ENCODE measurements at places on chromosomes 7 and 10.

GRCh38 chr7:90749262-90749661, 153.1 kb downstream of the CDK14 start:
- H3K4me1 ChIP-seq: no peaks in the 10 kb centered on the region
- no peak for DNase-seq

GRCh38 chr7:16695621-16696237, 49.7 kb downstream of the BZW2 start:
- H3K27ac ChIP-seq: no peak overlapping the region
- peaks cover 69% of the 10 kb centered on the region for H3K36me3 ChIP-seq
- no peak overlapping the region for H3K4me3 ChIP-seq
- no peaks in the 10 kb centered on the region for H3K4me1 ChIP-seq
- H3K27me3 ChIP-seq: no peaks in the 10 kb centered on the region

DNA sequence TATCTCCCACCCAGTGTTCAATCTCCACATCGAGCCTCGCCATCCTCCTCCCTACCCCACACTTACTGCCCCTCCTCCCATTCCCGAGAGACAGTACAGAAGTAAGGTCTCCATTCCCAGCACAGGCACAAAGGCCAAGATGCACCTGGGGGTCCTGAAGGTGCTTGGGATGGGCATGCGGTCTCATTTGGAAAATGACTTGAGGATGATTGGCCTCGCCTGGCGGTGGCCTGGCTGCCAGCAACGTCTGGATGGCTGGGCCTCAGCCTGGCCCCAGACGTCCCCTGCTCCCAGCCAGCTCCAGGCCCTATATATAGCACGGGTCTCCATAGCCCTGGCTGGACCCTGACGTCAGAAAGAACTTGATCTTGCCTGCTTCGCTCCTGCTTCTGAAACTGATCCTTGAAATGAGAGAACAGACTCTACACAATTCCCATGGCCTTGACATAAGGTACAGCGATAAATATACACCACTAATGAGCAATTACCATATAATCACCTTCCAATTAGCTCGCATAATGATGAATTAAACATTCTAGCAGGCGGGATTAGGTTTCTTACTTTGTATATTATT, 11.8 kb downstream of the EMX2 start:
- peaks cover 67% of the 10 kb centered on the region for H3K27me3 ChIP-seq
- peaks cover 8% of the 10 kb centered on the region for H3K4me1 ChIP-seq
- DNase-seq: no peak
- no peaks in the 10 kb centered on the region for H3K36me3 ChIP-seq

- no peak overlapping the region for H3K4me3 ChIP-seq
- no peaks in the 10 kb centered on the region for H3K36me3 ChIP-seq
- no peak for DNase-seq
- H3K4me1 ChIP-seq: no peaks in the 10 kb centered on the region
- H3K27ac ChIP-seq: no peak overlapping the region
Measured at GRCh38 chr10:96678725-96679124, 41.6 kb downstream of the PIK3AP1 start.

- H3K36me3 ChIP-seq: peaks cover 35% of the 10 kb centered on the region
- H3K27ac ChIP-seq: no peak overlapping the region
- no peaks in the 10 kb centered on the region for H3K27me3 ChIP-seq
- H3K4me1 ChIP-seq: no peaks in the 10 kb centered on the region
Measured at GRCh38 chr7:786472-787255, 45.6 kb upstream of the SUN1 start.

- no peaks in the 10 kb centered on the region for H3K36me3 ChIP-seq
- H3K27me3 ChIP-seq: no peaks in the 10 kb centered on the region
- DNase-seq: no peak
- no peak overlapping the region for H3K27ac ChIP-seq
Measured at GRCh38 chr7:30853576-30853975, 58.1 kb upstream of the AQP1 start.

- no peak overlapping the region for H3K4me3 ChIP-seq
- no peaks in the 10 kb centered on the region for H3K27me3 ChIP-seq
- no peak overlapping the region for H3K27ac ChIP-seq
- no peaks in the 10 kb centered on the region for H3K36me3 ChIP-seq
- H3K4me1 ChIP-seq: no peaks in the 10 kb centered on the region
- no peak for DNase-seq
Measured at GRCh38 chr10:121558238-121558637, 40.0 kb downstream of the FGFR2 start.

DNA sequence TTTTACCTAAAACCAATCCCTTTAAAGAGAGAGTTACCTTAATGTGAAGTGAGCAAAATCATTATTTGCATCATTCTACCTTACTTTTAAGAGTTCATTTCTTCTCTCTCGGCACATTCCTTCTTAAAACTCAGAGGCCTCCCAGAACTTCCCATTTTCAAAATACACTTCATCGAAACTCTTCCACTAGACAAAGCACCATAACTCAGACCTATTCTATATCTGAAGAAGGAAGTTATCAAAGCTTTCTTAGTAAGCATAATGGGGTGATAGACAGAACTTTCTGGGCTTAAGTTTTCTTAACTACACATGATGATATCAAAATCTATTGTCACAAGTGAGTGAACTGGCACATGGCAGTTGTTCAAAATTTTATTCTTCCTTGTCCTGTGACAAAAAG, 24.6 kb upstream of the GNAT3 start:
- H3K27ac ChIP-seq: no peak overlapping the region
- no peak for DNase-seq
- no peaks in the 10 kb centered on the region for H3K36me3 ChIP-seq
- no peaks in the 10 kb centered on the region for H3K27me3 ChIP-seq

- no peak for DNase-seq
- H3K4me1 ChIP-seq: no peaks in the 10 kb centered on the region
- no peaks in the 10 kb centered on the region for H3K36me3 ChIP-seq
- peaks cover 6% of the 10 kb centered on the region for H3K27me3 ChIP-seq
- H3K27ac ChIP-seq: no peak overlapping the region
- no peak overlapping the region for H3K4me3 ChIP-seq
Measured at GRCh38 chr10:125016123-125016522, 74.2 kb downstream of the ZRANB1 start.

DNA sequence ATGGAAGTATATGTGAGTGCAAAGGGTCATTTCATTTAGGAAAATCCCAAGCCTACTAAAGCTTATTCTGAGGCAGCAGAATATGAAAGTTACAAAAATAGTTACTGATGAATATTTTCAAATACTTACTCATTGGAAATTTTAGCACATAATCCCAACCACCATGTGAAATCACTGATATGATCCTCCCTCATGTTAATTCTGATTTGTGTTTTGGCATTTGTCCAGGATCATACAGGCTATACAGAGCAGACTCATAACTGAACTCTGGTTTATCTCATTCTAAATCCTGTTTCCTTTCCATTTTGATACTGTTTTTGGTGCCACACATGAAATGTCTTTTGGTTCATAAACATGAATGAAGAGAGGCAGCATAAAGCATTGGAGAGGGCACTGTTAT, 3.4 kb upstream of the FAM24B start:
- H3K27me3 ChIP-seq: no peaks in the 10 kb centered on the region
- H3K4me1 ChIP-seq: peaks cover 33% of the 10 kb centered on the region
- DNase-seq: no peak

- H3K27me3 ChIP-seq: peaks cover 2% of the 10 kb centered on the region
- H3K27ac ChIP-seq: no peak overlapping the region
- no peak for DNase-seq
- peaks cover 66% of the 10 kb centered on the region for H3K4me1 ChIP-seq
Measured at GRCh38 chr7:50660830-50661175, 95.6 kb upstream of the DDC start.

DNA sequence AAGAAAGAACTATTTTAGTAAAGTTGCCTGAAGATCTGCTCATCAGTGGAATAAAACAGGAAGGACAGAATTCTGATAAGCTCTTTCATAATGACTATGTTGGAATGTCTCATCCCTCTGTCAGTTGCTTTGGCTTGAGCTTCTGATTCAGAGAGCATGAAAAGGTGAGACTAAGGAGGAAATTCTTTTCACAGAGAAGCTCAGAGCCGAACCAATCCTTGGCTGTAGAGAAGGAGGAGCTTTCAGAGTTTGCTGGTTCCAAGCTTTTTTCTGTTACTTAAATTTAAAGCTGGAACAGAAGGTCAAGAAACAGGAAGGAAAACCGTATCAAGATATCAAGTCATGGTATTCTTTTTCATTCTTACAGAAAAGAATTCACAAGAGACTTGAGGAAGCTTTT, 24.0 kb downstream of the GSTO2 start:
- peaks cover 12% of the 10 kb centered on the region for H3K4me1 ChIP-seq
- no peak for DNase-seq
- no peak overlapping the region for H3K4me3 ChIP-seq

DNA sequence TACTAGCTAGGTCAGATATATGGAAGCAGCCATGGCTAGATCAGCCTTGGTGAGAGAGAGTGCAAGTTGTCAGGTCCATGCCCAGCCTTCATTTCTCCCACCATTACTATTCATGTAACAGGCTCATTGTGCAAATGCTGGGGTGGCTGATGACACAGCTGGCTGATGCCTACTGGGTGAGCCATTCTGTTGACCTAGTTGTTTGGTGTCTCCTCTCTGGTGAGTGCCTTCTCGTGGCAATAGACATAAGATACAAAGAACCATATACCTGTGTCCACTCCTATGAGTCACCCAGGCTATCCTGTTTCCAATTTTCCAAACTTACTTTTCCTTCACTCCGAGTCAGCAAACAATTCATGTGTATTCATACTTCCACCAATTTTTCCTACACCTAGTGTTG, 46.0 kb downstream of the ZNF25 start:
- H3K4me3 ChIP-seq: no peak overlapping the region
- no peaks in the 10 kb centered on the region for H3K4me1 ChIP-seq
- H3K27ac ChIP-seq: no peak overlapping the region
- no peaks in the 10 kb centered on the region for H3K27me3 ChIP-seq
- no peaks in the 10 kb centered on the region for H3K36me3 ChIP-seq

DNA sequence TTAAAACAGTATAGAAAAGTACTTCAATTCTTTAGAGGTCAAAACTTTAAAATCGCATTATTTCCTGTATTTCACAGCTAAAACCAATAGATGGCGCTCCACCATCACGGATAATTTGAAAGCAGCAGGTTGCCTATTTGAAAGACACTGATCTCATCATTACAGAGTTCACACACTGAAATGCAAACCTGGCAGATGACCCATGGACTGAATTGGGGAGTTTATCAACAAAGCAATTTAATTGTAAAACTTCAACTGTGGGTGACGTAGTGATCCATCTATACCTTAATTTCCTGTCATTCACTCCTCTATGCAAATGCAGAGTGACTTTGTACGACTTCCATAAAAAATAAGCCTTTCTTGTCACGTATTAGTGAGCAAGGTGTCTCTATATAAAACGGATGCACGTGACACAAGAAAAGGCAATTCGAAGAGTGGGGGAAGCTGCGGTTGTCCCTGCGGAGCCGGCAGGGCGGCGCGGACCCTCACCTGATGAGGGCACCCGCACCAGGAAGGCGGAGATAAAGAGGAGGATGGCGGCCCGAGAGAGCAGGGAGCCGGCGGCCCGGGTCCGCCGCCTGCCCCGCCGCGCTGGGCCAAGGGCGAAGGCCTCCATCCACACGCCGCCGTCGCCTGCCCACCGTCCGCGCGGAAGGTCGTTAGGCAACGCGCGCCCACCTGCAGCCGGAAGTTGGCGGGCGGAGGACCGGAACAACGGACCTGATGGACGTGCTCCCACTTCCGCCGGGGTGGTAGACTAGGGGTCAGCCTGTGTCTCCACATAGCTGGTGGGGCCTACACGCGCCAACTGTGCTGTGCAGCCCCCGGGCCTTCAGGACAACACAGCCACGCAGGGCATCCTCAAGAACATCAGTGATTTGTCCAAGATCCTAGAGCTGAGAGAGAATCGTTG, at the start of gene ZPBP:
Gene ZPBP (minus strand): TSS at position 668 of the 913 bp plus-strand sequence. CDS start 52 bp downstream, at position 616.
- peaks cover 8% of the 10 kb centered on the region for H3K4me1 ChIP-seq
- no peaks in the 10 kb centered on the region for H3K27me3 ChIP-seq
- H3K36me3 ChIP-seq: no peaks in the 10 kb centered on the region
- peak within 1 kb of the TSS; percentile 62 for H3K27ac ChIP-seq
- H3K4me3 ChIP-seq: peak within 1 kb of the TSS; percentile 75
- peak; percentile 59 for DNase-seq

DNA sequence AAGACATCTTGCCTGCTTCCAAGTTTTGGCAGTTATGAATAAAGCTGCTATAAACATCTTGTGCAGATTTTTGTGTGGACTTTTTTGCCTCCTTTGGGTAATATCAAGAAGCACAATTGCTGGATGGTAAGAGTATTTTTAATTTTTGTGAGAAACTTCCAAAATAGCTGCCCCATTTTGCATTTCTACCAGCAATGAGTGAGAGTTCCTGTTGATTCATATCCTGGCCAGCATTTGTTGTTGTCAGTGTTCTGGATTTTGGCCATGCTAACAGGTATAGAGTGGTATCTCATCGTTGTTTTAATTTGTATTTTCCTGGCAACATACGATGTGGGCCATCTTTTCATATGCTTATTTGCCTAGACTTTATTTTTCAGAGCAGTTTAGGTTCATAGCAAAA, 53.9 kb downstream of the BTAF1 start:
- no peak for DNase-seq
- H3K27me3 ChIP-seq: no peaks in the 10 kb centered on the region
- peaks cover 47% of the 10 kb centered on the region for H3K36me3 ChIP-seq
- H3K27ac ChIP-seq: no peak overlapping the region
- no peak overlapping the region for H3K4me3 ChIP-seq
